Gastroesophageal sphincter (tissue), 4 donors: ENCODE measurements at places on chromosomes 3 and 15. TPM values are rescaled to one million over a fixed set of nuclear protein-coding genes. Genes with fewer than 3 reads are reported as not detected.

DNA sequence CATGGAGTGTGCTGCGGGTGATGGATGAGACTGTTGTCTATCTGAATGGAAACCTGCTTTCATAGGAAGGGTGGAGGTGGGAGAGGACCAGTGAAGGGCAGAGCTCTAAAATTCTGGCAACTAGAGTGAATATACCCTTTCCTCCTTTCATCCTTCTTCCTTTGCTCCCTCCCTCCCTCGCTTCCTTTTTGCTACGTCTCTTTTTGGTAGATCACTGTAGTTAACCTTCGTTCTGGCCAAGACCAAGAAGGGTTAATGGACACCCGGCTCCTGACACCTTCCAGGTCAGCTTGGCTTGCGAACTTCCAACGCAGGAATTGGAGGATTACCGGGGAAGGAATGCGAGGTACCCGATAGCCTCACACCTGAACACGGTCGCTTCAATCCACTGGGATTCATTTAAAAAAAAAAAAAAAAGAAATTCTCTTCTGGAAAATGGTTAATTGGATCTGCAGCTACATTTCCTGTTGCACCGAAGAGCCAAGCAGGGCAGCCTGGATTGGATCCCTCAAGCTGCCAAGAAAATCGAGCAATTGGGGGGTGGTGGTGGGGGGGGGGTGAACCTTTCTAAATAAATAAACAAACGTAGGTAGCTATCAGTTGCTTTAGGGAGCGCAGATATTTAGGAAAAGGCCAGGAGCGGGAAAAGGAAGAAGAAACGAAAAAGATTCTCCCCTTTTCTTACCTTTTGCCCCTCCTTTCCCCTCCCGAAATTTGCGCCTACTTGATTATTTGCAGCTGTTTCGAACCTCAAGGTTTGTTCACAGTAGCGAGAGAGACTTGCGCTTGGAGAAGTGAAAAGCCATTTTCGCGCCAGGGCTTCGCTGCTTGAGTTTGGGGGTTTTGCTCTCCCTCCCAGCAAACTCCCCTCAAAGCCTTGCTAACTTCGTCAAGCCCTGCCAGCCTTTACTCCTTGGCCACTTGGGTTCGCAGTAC is 9.5 kb upstream of the NR2F2 start:
- H3K4me3 ChIP-seq: peak overlapping the region; percentile 63
- no peaks in the 10 kb centered on the region for H3K36me3 ChIP-seq
- peaks cover 9% of the 10 kb centered on the region for H3K4me1 ChIP-seq
- peak overlapping the region; percentile 64 for H3K27ac ChIP-seq
- ATAC-seq: no peak

DNA sequence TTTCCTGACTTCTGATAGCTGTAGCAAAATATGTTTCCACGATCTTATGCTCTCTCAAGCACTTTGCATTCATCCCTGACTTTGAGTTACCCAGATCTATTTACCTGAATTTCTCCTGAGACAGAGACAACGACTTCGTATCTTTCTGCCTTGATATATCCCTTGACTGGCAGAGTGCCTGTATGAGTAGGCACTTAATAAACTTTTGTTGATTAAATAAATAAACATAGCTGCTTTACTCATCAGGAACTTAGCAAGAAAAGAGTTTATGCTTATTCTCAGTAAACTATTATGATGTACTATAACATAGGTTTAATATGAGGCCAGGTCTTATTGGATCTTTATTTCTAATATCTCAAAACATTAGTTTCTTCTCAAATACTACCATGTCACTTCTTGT is 85.6 kb upstream of the PHLDB2 start:
- H3K27me3 ChIP-seq: no peaks in the 10 kb centered on the region
- no peak for ATAC-seq
- H3K4me1 ChIP-seq: peaks cover 13% of the 10 kb centered on the region
- no peak overlapping the region for H3K27ac ChIP-seq

GRCh38 chr3:58345457-58345856 is 12.8 kb downstream of the PXK start:
- peaks cover 8% of the 10 kb centered on the region for H3K4me1 ChIP-seq
- no peak overlapping the region for H3K4me3 ChIP-seq
- ATAC-seq: no peak
- peaks cover 5% of the 10 kb centered on the region for H3K36me3 ChIP-seq

GRCh38 chr3:148763156-148763680 is 64.4 kb upstream of the CPB1 start:
- H3K27ac ChIP-seq: no peak overlapping the region
- no peak overlapping the region for H3K4me3 ChIP-seq
- no peaks in the 10 kb centered on the region for H3K27me3 ChIP-seq
- H3K4me1 ChIP-seq: no peaks in the 10 kb centered on the region
- no peak for ATAC-seq

DNA sequence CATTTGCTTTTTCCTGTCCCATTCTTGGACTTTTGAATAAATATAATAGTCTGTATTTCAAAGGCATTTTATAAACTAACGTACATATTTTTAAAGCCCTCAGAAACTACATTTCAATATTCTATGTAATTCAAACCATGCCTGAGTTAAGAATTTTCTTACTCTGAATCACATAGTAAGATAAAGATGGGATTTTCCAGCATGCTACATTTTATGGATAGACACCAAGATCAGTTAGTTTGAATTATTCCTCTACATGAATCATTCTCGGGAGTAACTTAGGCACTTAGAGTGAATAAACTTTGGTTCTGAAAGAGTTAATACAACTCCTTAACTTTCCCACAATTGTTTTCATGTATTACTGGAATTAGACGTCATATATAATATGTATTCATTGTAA is 713.3 kb upstream of the CBLB start:
- H3K4me3 ChIP-seq: no peak overlapping the region
- no peak for ATAC-seq
- no peak overlapping the region for H3K27ac ChIP-seq
- no peaks in the 10 kb centered on the region for H3K27me3 ChIP-seq
- no peaks in the 10 kb centered on the region for H3K36me3 ChIP-seq

DNA sequence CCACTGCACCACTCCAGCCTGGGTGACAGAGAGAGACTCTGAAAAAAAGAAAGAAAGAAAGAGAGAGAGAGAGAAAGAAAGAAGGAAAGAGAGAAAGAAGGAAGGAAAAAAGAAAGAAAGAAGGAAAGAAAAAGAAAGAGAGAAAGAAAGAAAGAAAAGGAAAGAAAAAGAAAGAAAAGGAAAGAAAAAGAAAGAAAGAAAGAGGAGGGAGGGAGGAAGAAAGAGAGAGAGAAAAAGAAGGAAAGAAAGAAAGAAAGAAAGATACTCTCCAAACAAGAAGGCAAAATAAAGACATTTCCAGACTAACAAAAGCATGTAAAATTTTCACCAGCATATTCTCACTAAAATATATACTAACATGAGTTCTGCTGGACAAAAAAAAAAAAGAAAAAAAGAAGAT is 228.7 kb downstream of the DPH6 start:
- H3K4me1 ChIP-seq: peaks cover 7% of the 10 kb centered on the region
- H3K27me3 ChIP-seq: no peaks in the 10 kb centered on the region
- no peak overlapping the region for H3K4me3 ChIP-seq
- no peak for ATAC-seq

DNA sequence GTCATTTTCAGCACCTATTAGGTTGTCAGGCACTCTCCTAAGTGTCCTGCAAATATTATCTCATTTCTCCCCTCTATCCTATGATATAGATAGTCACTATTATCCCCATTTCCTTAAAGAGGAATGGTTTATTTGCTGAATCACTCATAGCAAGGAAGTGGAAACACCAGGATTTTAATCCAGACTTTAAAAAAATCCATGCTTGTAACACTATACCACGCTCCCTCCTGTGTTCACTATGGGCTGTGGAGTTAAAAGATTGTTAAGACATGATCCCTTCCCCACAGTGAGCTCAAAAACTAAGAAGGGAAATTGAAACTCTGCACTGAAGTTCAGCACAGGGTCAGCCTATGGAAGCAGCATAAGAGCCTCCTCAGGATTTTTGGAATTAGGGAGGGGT is 60.2 kb downstream of the TMEM39A start:
- H3K36me3 ChIP-seq: peaks cover 5% of the 10 kb centered on the region
- H3K4me3 ChIP-seq: no peak overlapping the region
- ATAC-seq: no peak
- H3K4me1 ChIP-seq: no peaks in the 10 kb centered on the region

DNA sequence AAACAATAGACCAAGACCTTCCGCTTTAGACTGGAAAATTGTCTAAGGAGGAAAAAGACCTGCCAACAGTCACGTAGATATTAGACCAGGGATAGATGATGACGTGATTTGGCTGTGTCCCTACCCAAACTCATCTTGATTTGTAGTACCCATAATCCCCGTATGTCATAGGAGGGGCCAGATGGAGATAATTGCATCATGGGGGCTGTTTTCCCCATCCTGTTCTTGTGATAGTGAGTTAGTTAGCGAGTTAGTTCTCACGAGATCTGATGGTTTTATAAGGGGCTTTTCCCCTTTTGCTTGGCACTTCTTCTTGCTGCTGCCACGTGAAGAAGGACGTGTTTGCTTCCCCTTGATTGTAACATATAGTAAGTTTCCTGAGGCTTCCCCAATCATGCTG is 31.7 kb upstream of the SUCLG2 start:
- no peaks in the 10 kb centered on the region for H3K36me3 ChIP-seq
- no peak for ATAC-seq
- no peak overlapping the region for H3K4me3 ChIP-seq
- no peaks in the 10 kb centered on the region for H3K4me1 ChIP-seq
- H3K27ac ChIP-seq: no peak overlapping the region

- H3K4me3 ChIP-seq: no peak overlapping the region
- H3K4me1 ChIP-seq: no peaks in the 10 kb centered on the region
- ATAC-seq: no peak
- H3K36me3 ChIP-seq: no peaks in the 10 kb centered on the region
- no peak overlapping the region for H3K27ac ChIP-seq
- no peaks in the 10 kb centered on the region for H3K27me3 ChIP-seq
Observed at GRCh38 chr3:169240786-169241486, 422.6 kb downstream of the MECOM start.

DNA sequence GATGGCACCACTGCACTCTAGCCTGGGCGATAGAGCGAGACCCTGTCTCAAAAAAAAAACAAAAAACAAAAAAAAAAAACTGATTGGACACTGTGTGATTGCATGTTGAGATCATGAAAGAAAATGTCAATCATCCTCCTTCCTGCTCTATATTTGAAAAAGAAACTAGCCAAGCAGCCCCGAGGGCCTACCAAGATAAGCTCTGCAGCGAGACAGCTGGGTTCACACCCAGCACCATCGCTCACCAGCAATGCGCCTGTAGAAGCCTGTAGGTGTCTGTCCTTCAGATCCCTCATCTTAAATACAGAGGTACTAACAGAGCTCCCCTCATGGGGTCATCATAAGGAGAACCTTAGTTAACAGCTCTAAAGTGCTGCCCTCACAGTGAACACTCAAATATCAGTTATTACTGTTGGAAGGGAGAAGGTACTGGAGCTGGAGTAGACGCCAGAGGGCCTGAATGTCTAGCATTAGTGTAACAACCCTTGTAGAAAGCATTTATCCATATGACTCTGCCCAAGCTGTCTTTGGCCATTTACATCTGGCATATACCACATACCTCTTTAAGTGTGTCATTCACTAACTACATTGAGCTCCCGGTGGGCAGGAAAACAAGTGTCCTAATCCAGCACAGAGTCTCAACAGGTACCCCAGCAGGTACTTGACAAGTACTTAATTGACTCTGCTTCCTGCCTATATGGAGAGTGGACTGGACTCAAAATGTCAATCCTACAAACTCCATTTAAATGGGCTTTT is 22.9 kb downstream of the MYLK start:
- H3K27me3 ChIP-seq: no peaks in the 10 kb centered on the region
- ATAC-seq: no peak
- H3K36me3 ChIP-seq: no peaks in the 10 kb centered on the region
- H3K27ac ChIP-seq: no peak overlapping the region
- H3K4me3 ChIP-seq: no peak overlapping the region

- no peak overlapping the region for H3K4me3 ChIP-seq
- no peaks in the 10 kb centered on the region for H3K27me3 ChIP-seq
- H3K4me1 ChIP-seq: peaks cover 20% of the 10 kb centered on the region
- H3K36me3 ChIP-seq: peaks cover 66% of the 10 kb centered on the region
- ATAC-seq: no peak
Observed at GRCh38 chr3:4766716-4767499, 212.3 kb upstream of the BHLHE40 start.

GRCh38 chr3:108085370-108085769 is 5.5 kb downstream of the CD47 start:
- no peaks in the 10 kb centered on the region for H3K36me3 ChIP-seq
- no peaks in the 10 kb centered on the region for H3K27me3 ChIP-seq
- H3K4me1 ChIP-seq: peaks cover 3% of the 10 kb centered on the region
- no peak for ATAC-seq
- no peak overlapping the region for H3K27ac ChIP-seq

- ATAC-seq: no peak
- H3K4me3 ChIP-seq: no peak overlapping the region
- H3K36me3 ChIP-seq: no peaks in the 10 kb centered on the region
- H3K27me3 ChIP-seq: no peaks in the 10 kb centered on the region
- H3K4me1 ChIP-seq: no peaks in the 10 kb centered on the region
- no peak overlapping the region for H3K27ac ChIP-seq
Observed at GRCh38 chr3:157132936-157133335, 27.0 kb downstream of the CCNL1 start.

GRCh38 chr15:25240461-25241021 is 198.3 kb downstream of the UBE3A start:
- H3K36me3 ChIP-seq: peaks cover 7% of the 10 kb centered on the region
- H3K27ac ChIP-seq: no peak overlapping the region
- H3K4me1 ChIP-seq: no peaks in the 10 kb centered on the region
- H3K27me3 ChIP-seq: no peaks in the 10 kb centered on the region
- no peak for ATAC-seq

DNA sequence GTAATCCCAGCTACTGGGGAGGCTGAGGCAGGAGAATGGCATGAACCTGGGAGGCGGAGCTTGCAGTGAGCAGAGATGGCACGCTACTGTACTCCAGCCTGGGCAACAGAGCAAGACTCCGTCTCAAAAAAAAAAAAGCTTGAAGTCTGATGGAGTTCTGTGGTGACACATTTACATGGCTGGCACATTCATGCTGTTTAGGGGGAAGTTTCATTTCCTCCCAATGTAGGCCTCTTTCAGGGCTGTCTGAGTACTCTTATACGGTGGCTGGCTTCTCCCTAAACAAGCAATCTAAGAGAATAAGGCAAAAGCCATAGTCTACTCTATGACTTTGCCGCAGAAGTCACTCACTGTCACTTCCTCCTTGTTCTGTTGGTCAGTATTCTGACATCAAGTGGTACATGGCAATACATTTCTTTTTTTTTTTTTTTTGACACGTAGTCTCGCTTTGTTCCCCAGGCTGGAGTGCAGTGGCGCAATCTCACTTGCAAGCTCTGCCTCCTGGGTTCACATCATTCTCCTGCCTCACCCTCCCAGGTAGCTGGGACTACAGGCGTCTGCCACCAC is 41.2 kb downstream of the OIP5 start:
- no peak for ATAC-seq
- H3K4me1 ChIP-seq: no peaks in the 10 kb centered on the region
- H3K4me3 ChIP-seq: no peak overlapping the region
- H3K36me3 ChIP-seq: peaks cover 86% of the 10 kb centered on the region
- no peak overlapping the region for H3K27ac ChIP-seq
- H3K27me3 ChIP-seq: no peaks in the 10 kb centered on the region

The ANKUB1 gene
- total RNA-seq: not detected

The REC114 gene
- total RNA-seq: not detected

The ACTC1 gene
- 6.6 TPM for total RNA-seq

The PATL2 gene
- total RNA-seq: 1.1 TPM

The PRKCD gene
- 10.1 TPM for total RNA-seq
